ENCODE measurements at places on chromosomes 4 and X.

- DNase-seq = no peak
These were observed 703 bp upstream of the FTSJ1 start for GRCh38 chrX:48475296-48475695.

GRCh38 chr4:20629186-20630106 lies 70.8 kb upstream of the PACRGL start:
- DNase-seq = no peak

- no peak for DNase-seq
These were observed 93.8 kb downstream of the TLL1 start for GRCh38 chr4:165966833-165967232.

GRCh38 chr4:69782651-69783310 lies 22.4 kb upstream of the SULT1B1 start:
- no peak for DNase-seq

GRCh38 chr4:5370286-5370685 lies 319.0 kb downstream of the STK32B start:
- no peak for DNase-seq

DNA sequence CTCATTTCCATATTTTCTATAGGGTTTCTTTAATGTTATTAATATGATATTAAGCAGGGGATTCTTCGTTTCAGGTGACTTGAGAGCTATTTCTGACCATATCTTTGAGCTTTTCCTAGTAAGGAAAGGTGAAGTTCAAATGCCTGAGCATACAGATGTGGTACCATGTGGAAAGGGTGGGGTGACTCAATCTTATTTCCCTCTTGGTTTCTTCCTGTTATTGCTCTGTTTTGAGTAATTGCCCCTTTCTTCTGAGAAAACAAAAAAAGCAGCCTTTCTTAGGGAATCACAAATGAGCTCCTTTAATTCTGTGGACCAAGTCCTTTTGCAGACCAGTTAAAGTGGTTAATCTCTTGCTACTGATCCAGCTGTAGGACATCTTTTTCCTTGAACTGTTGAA lies 41.0 kb upstream of the AGA start:
- no peak for DNase-seq

DNA sequence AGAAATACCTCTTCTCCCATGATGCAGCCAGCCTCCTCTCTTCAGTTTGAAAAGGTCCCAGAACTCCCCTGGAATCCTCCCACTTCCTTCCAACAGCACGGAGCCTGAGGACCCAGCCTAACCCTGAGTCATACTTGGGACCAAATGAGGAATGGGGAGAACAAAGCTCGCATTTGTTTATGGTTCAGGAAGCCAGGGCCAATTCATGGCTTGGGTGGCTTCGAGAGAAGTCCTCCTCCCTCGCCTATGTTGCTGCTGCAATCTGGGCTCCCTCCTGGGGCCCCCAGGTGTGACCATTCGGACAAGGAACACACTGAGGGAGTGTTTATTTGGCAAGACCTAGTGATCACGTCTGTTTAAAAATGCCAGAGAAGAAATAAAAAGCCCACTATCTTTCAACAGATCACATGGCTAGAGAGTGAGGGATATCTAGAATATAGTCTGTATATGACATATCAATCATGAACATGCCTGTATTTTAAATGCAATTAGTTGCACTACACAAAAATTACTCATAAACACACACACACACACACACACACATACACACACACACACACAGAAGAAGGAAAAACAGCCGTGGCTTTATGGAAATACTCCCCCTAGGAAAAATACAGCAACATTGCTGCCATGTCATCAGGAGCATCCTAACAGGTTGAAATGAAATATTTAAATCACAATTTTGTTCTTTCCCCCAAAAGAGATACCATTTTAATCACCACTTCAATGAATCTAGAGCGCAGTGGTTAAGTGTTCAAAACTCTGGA lies 155.7 kb upstream of the MAP3K15 start:
- no peak for DNase-seq

DNA sequence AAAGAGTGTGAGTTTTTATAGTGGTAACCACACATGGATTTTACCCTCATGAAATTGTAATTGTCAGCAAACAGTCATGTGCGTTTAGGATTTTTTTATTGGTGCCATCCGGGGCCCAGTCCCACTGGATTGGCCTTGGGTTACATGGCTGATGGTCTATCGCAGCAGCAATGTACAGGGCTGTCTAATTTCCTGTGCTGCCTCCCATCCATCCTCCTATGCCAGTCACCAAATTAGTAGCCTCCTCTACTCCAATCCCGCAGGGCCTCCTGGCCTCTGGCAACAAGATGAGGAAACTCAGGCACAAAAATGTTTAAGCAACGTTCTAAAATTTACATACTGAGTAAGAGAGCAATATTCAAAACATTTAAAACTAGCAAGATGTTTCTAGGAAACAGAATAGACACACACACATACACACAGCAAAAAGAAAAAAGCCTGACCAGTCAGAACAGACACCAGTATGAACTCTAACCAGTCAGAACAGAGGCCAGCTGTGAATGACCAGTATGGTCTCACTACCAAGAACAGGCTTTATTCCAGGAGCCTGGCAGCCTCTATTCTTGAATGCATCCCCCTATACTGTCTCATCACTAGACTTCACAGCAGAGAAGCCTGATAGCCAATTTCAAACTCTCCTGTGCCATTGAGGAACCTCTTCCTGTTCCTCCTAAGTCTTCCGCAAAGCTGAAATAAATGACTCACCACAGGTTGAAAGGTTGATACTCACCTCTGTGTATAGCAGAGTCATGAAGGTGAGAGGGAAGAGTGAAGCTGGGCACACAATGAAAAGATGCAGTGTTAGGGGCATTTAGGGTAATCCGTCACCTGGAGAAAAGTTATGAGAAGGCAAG lies 42.6 kb downstream of the CHRNA9 start:
- no peak for DNase-seq

- no peak for DNase-seq
These were observed 161.3 kb upstream of the USP38 start for GRCh38 chr4:143023239-143023918.

DNA sequence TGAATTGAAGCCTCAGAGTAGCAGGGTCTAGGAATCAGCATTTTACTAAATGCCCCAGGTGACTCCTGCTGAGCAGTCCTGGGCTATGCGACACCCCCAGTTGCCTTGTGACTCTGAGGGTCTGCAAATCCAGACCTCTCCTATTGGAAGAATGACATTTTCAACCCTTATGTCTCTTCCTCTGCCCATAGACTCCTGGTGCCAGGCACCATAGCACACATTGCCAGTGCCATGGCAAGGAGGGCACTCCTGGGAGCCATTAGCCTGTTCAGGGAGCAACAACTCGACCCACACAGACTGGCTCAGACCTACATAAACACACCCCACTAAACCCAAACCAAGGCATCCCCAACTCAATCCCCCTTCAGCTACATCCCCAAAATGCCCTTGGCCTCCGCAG lies 3.7 kb upstream of the JAKMIP1 start:
- DNase-seq = no peak

DNA sequence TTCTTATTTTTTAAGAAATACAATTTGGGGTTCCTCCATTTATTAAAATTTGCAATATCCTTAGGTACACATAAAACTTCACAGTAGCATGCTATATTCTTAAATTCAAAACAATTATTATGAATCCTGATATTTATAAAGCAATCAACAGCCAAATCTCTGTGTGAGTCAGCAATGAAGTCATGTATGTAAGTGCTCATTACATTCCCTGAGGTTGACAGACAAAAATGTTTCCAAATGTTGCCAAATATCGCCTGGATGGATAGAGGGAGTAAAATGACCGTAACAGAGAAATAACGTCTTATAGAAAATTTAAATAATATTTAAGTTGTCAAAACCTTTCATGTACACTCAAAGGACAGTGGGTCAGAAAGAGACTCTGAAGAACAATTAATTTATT lies 220.0 kb downstream of the PCDH18 start:
- DNase-seq = no peak

GRCh38 chr4:153246446-153247115 lies 42.3 kb downstream of the TRIM2 start:
- DNase-seq = no peak

GRCh38 chr4:183288955-183289354 lies 31.1 kb downstream of the CLDN22 start:
- peak; percentile 22 for DNase-seq
